ENCODE measurements at places on chromosomes 6 and 20.

- DNase-seq, result no peak
Observed at GRCh38 chr6:91608428-91608827, 1021.6 kb upstream of the MAP3K7 start.

- no peak for DNase-seq
Observed at GRCh38 chr6:82166493-82166892, 81.1 kb downstream of the IBTK start.

GRCh38 chr6:69973763-69974162, 107.4 kb downstream of the COL19A1 start:
- no peak for DNase-seq

DNA sequence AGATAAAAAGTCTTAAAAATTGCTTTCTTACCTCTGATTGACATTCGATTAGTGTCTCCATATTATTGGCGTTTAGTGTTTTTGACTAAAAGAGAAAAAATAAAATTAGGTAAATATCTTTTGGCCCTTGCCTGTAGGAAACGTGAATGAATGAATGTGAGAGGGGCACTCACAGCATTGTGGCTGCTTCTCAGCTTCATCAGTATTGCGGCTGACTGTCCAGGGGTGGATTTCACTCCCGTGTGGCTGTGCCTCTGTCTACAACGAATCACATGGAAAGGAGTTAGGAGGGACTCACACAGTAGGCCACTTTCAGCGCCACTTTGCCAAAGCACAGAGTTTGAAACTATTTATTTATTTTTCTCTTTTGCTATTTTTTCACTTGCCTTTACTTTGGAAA, 844 bp downstream of the TAGAP start:
- no peak for DNase-seq

GRCh38 chr6:144624246-144624645, 339.1 kb downstream of the UTRN start:
- DNase-seq, result no peak

- no peak for DNase-seq
Observed at GRCh38 chr20:9928955-9929354, 90.1 kb upstream of the PAK5 start.

DNA sequence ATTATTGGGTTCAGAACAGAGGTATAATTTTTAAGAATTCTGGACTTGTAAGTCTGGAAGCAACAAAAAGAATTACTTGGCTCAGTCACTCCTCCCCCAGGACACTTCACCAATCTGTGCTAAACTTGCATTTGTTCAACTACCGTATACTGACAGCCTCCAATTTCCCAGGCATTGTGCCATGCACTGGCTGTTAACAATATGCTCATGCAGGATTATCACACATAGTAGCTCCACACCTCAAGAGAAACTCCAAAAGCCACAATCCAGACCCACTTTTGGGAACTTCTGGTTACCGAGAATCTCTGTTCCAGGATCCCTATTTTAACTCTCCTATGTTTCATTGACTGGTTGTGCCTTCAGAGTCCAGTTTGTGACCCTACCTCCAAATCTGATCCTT, 7.7 kb downstream of the ADGRF1 start:
- no peak for DNase-seq

GRCh38 chr6:128504003-128504654, 16.3 kb downstream of the PTPRK start:
- DNase-seq, result no peak

- DNase-seq, result no peak
Observed at GRCh38 chr6:125585470-125585869, 164.0 kb upstream of the HEY2 start.

GRCh38 chr6:136511397-136511796, 38.8 kb downstream of the MAP7 start:
- no peak for DNase-seq

DNA sequence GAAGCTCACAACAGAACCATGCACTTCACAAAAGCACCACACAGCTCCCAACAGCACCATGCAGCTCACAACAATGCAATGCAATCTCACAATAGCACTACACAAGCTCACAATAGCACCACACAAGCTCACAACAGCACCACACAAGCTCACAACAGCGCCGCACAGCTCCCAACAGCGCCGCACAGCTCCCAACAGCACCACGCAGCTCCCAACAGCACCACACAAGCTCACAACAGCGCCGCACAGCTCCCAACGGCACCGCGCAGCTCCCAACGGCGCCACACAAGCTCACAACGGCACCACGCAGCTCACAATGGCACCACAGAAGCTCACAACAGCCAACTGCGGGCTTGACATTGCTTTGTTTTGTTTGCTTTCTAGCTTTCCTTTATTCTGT, 198.1 kb downstream of the DLL1 start:
- DNase-seq, result no peak

DNA sequence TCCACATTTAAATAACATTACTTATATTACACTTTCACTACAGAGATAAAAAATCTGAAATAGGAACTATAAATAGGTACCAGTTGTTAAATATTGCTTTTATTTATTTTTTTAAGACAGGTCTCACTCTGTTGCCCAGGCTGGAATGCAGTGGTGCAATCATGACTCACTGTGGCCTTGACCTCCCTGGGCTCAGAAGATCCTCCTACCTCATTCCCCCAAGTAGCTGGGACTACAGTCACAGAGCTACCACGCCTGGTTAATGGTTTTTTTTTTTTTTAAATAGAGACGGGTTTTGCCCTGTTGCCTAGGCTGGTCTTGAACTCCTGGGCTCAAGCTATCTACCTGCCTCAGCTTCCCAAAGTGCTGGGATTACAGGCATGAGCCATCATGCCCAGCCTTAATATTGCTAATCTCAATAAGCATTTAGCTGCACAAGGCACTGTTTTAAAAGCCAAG, 17.3 kb downstream of the EEF1E1 start:
- no peak for DNase-seq

- DNase-seq, result no peak
Observed at GRCh38 chr6:10962673-10963072, 75.8 kb downstream of the SYCP2L start.

DNA sequence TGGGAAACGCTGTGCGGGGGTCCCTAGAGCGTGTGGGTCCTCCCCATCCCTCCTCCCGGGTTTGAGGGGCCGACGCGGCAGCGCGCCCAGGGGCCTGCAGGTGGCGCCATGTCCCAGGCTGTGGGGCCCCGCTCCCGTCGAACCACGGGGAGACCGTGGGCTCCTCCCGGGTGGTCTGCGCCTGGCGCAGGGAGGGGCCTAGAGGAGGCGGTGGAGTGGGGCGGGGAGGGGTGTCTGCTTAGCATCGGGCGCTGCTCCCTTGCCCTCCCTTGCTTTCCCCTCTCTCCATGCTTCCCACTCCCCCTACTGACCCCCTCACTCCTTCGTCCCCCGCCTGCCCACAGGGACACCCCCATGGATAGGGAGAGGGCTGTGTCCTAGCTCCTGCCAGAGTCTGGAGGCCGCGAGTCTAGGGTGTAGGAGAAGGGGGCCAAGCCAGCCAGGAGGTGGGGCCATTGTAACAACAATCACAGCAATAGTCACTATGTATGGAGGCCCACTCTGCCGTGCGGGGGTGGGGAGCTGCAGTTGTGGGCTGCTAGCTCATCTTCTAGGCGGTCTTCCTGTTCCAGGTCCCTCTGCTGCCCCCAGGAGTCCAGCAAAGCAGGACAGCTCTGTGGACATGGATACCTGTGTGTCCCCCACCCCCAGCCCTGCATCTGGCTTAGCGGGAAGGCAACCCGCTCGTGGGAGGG, 51.7 kb downstream of the CHMP4B start:
- DNase-seq, result no peak

DNA sequence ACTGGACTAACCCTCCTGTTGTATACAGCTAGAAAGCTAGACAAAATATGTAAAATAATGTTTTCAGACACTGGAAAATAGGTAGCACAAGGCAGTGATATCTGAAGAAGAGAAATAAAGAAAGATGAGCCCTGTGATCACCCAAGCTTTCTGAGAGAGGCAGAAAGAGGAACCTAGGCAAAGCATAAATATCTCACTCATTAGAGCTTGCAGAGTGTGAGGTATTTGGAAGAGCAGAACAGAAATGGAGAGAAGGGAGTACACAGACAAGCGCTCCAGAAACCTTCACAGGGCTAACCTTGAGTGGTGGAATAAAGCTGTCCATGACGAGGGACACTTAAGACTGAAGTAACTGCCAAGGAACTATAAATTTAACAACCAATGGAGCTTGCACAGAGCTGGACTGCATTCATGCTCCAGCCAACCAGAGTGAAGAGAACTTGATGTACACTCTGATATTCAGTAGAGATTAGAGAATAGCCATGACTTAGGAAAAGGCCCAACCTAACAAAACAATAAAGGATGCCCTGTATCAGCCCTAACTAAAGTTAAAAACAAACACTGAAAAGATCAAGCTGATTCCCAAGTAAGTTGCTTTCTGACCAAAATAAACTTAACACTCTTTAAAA, 280.9 kb upstream of the STXBP5 start:
- no peak for DNase-seq

DNA sequence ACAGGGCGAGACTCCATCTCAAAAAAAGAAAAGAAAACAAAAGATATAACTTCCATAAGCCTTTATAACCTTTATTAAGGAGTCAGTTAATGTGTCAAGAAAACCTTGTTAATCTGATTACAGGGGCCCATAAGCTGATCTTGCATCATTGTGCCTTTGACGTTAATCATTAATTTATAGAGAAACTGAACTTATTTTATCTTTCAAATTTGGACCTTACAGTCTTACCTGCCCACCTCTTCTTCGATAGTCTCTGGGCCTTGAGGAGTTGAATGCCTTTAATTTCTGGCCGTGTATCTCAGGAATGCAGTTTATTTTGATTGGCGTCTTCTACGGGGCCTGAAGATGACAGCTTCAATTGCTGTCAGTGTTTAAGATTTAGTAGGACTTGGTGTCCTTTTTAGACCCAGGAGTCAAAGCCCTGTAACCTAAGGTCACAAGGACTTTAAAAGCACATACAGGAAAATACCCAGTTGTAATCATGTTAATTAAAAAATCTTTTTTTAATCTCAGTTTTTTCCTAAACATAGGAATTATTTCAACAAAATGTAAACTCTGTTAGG, 5.8 kb downstream of the ACOT13 start:
- DNase-seq, result no peak

DNA sequence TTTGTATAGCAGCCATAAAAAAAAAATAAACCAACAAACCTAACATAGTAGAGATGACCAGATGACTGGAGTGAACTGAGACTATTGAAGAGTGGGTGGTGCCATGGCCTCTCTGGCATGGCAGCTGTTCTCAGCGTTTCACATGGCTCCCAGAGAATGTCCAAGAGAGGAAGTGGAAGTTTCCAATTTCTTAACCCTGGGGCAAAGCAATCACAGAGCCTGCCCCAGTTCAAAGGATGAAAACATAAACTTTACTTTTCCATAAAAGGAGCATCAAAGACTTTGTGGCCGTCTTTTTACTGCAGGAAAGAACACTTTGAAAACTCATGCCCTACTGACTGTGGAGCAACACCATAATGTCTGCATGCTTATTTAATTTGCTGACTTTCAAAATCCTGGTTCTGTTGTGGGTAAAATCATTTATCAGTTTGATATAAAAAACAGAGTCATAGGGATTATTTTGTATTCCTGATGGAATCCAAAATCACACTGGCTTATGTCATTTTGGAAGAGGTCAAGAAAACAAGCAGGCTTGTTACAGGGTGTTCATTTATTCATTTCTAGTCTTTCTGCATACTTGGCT, 165.4 kb downstream of the SLC35B3 start:
- no peak for DNase-seq

- DNase-seq, result peak; percentile 26
Observed at GRCh38 chr6:41846666-41847237, 48.4 kb downstream of the USP49 start.

GRCh38 chr20:24444526-24445190, 24.8 kb upstream of the SYNDIG1 start:
- DNase-seq, result no peak

- no peak for DNase-seq
Observed at GRCh38 chr6:20455251-20455940, 53.7 kb downstream of the E2F3 start.

GRCh38 chr20:4383961-4384360, 337.7 kb upstream of the PRND start:
- DNase-seq, result no peak

DNA sequence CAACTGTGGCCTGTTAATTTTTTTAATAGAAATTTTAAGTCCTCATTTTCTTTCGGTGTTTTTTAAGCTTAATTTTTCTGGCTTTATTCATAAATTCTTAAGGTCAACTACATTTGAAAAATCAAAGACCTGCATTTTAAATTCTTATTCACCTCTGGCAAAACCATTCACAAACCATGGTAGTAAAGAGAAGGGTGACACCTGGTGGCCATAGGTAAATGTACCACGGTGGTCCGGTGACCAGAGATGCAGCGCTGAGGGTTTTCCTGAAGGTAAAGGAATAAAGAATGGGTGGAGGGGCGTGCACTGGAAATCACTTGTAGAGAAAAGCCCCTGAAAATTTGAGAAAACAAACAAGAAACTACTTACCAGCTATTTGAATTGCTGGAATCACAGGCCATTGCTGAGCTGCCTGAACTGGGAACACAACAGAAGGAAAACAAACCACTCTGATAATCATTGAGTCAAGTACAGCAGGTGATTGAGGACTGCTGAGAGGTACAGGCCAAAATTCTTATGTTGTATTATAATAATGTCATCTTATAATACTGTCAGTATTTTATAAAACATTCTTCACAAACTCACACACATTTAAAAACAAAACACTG, 10.1 kb downstream of the HFE start:
- DNase-seq, result peak; percentile 55

DNA sequence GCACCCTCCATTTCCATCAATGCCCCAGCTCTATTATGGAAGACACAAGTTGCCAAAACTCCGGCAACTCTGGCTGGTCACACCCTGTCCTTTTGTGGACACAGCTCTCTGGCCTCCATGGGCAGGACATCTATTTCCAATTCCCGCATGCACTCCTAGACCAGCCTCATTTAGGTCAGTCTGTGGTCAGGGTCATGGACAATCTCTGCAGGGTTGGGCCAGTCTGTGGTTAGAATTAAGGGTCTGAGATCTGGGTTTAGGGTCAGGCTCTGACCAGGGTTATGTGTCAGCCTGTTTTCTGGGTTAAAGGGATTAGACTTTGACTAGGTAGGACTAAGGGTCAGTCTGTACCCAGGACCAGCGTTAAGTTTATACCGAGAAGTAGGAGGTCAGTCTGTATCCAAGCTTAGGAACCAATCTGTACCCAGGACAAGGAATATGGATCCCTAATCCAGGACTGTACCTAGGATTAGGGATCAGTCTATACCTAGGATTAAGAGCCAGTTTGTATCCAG, 82.4 kb downstream of the VEGFA start:
- no peak for DNase-seq

- DNase-seq, result no peak
Observed at GRCh38 chr20:23361119-23361475, 885 bp upstream of the GZF1 start.

DNA sequence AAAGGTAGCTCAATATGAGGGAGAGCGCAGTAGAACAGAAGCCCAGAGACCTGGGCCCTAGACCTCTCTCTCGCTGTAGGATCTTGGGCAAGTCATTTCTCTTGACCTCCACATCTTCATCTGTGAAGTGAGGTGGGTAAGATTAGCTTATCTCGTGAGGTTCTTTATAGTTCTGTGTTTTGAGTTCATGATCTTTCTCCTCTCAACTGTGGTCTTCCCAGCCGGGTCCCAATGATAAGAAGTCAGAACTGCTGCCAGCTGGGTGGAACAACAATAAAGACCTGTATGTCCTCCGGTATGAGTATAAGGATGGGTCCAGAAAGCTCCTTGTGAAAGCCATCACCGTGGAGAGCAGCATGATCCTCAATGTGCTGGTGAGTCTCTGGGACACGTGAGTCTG, 6.9 kb downstream of the PSMF1 start:
- DNase-seq, result no peak
